A549 treated with AZD2906 at 1 μM for 4 hours (cell line): ENCODE measurements at places on chromosomes 2 and 18. TPM values are rescaled to one million over a fixed set of nuclear protein-coding genes. Genes with fewer than 3 reads are reported as not detected.

Gene LIMS2
- 5.8 to 10.2 TPM (median 7.8 TPM) in 5 replicates for total RNA-seq

Gene DSG4
- total RNA-seq: not detected in 5 replicates

Gene PDE1A
- 0.15 to 0.30 TPM (median 0.19 TPM) in 5 replicates for total RNA-seq

Gene PAIP2B
- 0.20 to 0.27 TPM (median 0.23 TPM) in 5 replicates for total RNA-seq

Gene EGR4
- 0.19 to 0.32 TPM (median 0.25 TPM) in 5 replicates for total RNA-seq

Gene NT5C1B
- total RNA-seq: not detected in 5 replicates

Gene ZAP70
- 0.02 to 0.18 TPM (median 0.04 TPM) in 4 of 5 replicates, not detected in the other for total RNA-seq

Gene MAP3K19
- not detected in 5 replicates for total RNA-seq

Gene INPP1
- 34.0 to 45.3 TPM (median 40.9 TPM) in 5 replicates for total RNA-seq

Gene TTC21B
- total RNA-seq: 2.8 to 6.0 TPM (median 3.9 TPM) in 5 replicates

Gene TUBB8B
- total RNA-seq: not detected in 5 replicates

Gene FAM228A
- total RNA-seq: not detected in 5 replicates

Gene RIT2
- total RNA-seq: not detected in 5 replicates

Gene SCN9A
- total RNA-seq: 2.3 to 4.5 TPM (median 3.7 TPM) in 5 replicates

Gene ANKRD30BL
- not detected in 5 replicates for total RNA-seq

Gene FER1L5
- total RNA-seq: 0.01 TPM in 1 of 5 replicates, not detected in the others

Gene ITPRIPL1
- total RNA-seq: not detected in 5 replicates

Gene NEU2
- not detected in 5 replicates for total RNA-seq

Gene PIEZO2
- 0.52 to 0.96 TPM (median 0.59 TPM) in 5 replicates for total RNA-seq

Gene SERPINB3
- 0.06 to 0.14 TPM (median 0.09 TPM) in 5 replicates for total RNA-seq

Gene SCYGR4
- not detected in 5 replicates for total RNA-seq

Gene REG1B
- total RNA-seq: not detected in 5 replicates

Gene XIRP2
- not detected in 5 replicates for total RNA-seq

Gene TCF7L1
- 8.3 to 12.0 TPM (median 10.7 TPM) in 5 replicates for total RNA-seq

Gene CACNB4
- total RNA-seq: 0.04 to 0.14 TPM (median 0.10 TPM) in 5 replicates

Gene IL18R1
- 1.0 to 1.4 TPM (median 1.4 TPM) in 5 replicates for total RNA-seq
